ENCODE measurements at places on chromosomes 13 and 19. TPM values are rescaled to one million over a fixed set of nuclear protein-coding genes. Genes with fewer than 3 reads are reported as not detected.

DNA sequence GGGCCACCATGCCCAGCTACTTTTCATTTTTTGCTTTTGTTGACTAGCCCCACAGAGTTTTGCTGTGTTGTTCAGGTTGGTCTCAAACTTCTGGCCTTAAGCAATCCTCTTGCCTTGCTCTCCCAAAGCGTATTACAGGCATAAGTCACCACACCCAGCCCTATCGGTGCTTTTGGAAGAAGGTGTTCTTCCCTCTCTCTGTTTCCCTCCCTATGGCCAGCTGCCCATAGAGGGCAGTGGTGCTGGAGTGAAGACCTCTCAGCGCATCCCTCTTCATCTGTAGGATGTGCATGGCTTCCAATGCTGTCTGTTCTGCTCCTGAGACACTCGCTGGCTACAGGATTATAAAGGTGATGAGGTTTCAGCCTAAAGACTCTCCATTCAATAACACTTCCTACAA lies 1.3 kb upstream of the CD22 start:
- DNase-seq: no peak

DNA sequence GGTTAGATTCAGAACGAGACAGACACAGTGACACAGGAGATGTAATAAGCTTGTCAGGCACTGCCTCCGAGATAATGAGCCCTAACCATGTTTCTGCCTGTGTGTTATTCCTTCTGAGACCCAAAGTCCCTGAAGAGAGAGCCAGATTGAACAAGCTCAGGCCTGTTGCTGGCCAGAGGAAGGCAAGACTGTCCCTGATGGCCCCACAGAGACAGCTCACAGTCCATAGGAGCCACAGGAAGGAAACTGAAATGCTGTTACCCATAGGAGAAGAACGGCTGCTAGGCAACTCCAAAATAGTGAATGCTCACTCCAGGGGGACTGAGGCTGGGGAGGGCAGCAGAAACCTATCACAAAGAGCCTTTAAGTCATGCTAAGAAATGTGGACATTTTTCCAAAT lies 31.8 kb upstream of the RFXAP start:
- no peak for DNase-seq

DNA sequence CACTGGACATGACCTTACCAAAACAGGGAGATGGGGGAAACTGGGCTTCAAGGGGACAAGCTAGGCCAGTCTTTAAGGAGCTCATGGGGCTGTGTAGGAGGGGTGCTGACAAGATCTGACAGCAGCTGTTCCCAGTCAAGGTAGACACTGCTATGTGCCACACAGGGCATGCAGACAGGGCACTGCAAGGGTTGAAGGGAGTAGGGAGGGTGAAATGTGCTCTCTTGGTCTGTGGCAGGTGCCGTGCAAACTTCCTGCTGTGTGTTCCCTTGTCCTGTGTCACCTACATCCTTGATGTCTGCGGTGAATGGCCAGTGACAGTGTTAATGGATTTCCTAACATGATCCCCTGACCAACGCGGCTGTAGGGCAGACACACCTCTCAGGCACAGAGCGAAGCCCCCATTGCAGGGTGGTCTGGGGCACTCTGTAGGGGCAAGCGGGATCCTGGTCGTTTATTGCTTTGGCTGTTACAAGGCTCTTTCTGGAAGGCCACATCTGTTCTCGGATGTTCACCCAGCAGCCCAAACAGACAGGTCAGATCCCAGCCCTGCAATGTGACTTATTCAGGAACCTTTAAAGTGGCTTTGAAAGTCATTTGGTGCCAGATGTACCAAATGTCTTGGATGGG lies 199.5 kb upstream of the ZNF536 start:
- DNase-seq: no peak

Gene TEX29
- polyA plus RNA-seq: not detected

Gene METTL21C
- 8.5 TPM for polyA plus RNA-seq

Gene ELSPBP1
- not detected for polyA plus RNA-seq
